ENCODE measurements at places on chromosomes 1 and 21.

DNA sequence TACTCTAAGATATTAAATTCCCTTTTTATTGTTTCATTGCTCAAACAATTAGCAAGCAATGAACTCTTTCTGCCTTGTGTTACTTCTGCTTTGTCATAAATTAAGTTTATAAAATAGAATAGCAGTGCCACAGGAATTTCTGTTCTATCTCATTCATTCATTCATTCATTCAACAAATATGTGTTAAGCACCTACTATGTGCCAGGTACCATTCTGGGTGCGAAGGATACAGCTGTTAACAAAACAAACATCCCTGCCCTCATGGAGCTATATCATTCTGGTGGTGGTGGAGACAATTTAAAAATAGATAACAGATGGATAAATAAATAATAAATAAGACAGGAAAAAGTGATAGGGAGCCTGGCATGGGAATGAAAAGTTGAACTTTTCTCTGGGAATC is 34.5 kb upstream of the AHCYL1 start:
- no peak for DNase-seq

- DNase-seq = no peak
Measured at GRCh38 chr21:42010507-42011495, 641 bp upstream of the ZBTB21 start.

GRCh38 chr21:25885880-25886279 is 151.1 kb downstream of the GABPA start:
- no peak for DNase-seq

- no peak for DNase-seq
Measured at GRCh38 chr1:117630423-117630998, 24.7 kb downstream of the TENT5C start.

DNA sequence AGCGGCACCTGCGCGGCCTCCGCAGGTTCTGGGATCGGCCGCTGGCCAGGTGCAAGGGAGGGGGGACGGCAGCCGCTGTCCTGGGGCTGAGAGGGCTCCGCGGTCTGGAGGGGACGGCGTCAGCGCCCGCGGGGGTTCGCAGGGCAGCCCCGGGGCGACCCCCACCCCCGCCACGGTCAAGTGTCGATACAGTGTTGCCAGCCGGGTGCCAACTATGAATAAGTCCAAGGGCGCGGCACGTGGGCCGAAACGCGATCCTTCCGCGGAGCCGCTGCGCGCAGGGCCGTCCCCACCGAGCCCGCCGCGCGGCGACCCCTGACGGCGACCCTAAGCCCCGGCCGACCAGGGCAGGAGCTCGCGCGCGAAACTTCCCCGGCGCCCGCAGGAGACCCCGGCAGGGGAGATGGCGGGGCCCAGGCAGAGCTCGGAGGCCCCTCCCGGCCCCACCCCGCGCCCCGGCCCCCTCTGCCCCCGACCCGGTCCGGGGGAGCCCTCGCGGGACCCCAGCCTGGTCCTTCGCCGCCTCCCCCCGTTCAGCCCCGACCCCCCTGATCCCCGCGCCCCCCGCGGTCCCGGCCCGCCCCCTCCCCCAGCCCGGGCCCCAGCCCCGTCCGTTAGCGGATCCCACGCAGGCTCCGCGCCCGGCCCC is 586 bp upstream of the AGPAT3 start:
- peak; percentile 25 for DNase-seq

DNA sequence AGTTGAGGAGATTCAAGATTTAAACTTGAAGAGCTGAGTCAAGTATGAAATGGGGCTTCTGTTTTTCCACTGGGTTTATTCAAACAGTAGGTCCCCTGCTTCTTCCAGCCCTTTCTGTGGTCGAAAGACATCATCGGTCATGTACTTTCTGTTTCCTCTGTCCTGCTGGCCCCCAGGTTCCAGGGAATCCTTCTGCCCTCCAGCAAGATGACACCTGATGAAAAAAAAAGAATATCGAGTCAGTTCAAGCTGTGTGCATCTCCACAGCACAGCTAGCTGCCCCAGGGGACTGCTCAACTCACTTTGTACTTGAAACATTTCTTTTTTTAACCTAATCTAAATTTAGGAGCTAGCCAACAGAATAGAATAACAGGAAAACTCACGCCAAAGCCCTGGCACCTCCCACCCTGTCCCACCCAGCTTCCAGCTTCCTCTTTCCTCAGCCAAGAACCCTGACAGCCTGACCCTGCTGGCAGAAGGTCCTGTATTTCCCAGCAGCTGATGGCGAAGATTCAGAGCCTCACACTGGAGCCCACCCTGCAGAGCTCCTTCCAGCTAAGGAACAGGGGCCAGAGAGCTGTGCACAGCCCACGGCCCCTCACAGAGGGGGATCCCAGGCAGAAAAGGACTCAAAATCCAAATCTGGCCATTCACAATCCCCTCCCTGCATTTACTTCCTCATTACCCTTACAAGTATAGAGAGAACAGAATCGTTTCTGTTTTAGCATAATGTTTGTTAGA is 176.5 kb downstream of the PSMG1 start:
- no peak for DNase-seq

DNA sequence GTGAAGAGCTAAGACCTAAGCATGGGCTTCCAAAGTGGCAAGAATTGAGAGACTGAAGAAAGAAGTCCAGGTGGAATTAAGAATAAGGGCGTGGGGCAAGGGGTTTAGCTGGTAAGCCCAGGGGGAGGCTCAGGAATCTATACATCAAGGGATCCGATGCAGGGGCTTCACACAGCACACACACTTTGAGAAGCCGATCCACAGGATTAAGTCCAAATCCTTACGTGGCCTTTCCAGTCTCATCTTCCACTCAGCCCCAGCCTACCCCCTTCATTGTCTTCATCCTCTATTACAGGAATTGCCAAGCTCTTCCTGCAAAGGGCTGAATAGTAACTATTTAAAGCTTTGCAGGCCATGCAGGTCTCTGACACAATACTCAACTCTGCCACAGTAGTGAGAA is 101.3 kb downstream of the TGFBR3 start:
- no peak for DNase-seq

- DNase-seq = no peak
Measured at GRCh38 chr1:43034778-43035177, 76.1 kb upstream of the SLC2A1 start.

- DNase-seq = no peak
Measured at GRCh38 chr1:52709016-52709415, 10.9 kb upstream of the COA7 start.

All from stimulated activated CD8-positive, alpha-beta memory T cell treated with anti-CD3 and anti-CD28 coated beads, Interleukin-15, amount 100 ng/mL, for 4 hours (primary cell).